Islet precursor cell (in vitro differentiated cells): ENCODE measurements at places on chromosomes 4 and X.

DNA sequence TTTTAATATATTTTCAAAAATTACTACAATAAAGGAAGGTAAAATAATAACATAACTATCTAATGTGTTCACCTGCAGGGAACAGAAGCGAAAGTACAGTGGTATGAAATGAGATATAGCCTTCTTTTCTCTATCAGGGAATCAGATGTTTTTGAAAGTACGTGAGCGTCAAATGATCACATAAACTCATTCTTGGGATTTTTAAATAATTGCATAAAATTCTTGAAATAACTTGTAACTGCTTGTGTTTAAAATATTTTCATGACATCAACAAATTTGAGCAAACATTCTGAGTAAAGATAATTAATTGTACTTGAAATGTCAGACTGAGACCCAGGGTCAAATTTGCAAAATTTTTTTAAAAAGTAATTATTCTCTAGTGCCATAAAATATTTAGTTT lies 193.5 kb upstream of the NEIL3 start:
- DNase-seq, result no peak

DNA sequence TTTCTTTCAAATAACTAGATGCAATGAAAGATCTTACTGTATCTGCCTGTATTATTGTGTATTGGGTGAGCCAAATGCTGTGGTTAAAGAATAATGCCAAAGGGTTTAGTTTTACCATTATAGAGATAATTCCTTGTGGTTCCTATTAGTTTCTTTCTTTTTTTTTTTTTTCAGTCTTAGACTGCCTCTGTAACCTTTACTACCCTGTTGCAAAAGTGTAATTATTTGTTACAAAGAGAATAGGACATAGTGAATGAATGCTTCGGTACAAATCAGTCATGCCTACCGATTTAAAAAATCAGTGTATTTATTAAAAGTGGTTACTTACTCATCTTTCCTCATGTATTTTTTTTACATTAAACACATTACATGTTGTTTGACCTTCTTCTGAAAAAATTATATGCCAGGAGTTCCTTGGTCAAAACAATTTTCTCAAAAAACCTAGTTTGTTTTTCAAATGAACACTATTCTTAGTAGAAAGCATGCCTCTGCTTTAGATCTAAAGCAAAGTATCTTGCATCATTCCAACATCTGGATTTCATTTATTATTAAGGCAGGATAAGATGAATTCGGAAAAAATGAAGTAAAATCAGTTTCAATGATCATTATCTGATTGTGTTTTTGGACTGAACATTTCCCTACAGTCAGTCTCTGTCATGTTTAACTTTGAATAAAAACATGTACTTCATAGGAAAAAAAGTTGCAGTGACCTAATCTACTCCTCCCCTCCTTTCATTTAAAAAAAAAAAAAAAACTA lies 21.2 kb upstream of the SYNPO2 start:
- no peak for DNase-seq

DNA sequence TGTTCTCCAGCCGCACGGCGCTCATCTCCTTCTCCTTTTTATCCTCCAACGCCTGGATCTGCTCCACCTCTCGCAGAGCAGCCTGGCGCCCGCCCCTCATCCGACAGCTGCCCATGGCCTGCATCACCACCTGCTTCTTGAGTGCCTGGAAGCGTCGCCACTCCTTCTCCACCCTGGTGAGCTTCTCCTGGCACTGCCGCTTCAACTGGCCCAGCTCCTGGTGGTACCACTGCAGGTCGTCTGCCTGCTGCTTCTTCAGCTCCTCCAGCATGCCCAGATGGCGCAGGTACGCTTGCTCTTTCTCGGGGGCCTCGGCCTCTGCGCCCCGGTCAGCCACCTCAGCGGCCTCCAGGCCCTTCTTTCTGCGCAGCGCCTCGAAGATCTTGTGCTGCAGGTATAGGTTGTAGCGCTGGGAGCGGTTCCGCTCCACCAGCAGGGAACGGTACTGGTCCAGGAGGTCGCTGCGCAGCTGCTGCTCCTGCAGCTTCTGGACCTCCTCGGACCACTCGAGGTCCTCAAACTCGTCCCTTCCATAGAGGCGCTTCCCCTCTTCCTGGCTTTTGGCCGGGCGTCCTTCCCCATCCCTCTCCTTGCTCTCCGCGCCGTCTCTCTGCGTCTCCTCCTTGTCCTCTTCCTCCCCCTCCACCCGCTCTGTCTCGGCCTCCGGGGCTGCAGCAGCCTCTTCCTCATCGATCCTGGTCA lies 1.2 kb upstream of the TADA2B start:
- DNase-seq, result no peak

GRCh38 chr4:61407642-61408618 lies 207.8 kb downstream of the ADGRL3 start:
- no peak for DNase-seq

DNA sequence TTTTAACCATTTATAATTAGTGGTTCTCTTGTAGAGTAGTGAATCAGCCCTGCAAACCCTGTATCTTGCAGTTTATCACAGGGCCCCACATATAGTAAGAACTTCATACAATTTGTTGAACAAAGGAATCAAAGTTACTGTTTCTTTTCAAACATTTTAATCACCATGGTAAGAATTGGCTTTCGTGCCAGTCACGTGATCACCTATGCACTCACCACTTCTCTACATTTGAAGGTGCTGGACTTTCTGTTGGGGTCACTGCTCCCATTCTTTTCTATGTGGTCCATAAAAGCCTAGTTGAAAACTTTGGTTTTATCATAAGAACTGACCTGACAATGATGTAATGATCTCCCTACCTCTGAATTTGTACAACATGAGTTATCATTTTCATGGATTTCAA lies 426.4 kb upstream of the CPEB2 start:
- DNase-seq, result no peak

DNA sequence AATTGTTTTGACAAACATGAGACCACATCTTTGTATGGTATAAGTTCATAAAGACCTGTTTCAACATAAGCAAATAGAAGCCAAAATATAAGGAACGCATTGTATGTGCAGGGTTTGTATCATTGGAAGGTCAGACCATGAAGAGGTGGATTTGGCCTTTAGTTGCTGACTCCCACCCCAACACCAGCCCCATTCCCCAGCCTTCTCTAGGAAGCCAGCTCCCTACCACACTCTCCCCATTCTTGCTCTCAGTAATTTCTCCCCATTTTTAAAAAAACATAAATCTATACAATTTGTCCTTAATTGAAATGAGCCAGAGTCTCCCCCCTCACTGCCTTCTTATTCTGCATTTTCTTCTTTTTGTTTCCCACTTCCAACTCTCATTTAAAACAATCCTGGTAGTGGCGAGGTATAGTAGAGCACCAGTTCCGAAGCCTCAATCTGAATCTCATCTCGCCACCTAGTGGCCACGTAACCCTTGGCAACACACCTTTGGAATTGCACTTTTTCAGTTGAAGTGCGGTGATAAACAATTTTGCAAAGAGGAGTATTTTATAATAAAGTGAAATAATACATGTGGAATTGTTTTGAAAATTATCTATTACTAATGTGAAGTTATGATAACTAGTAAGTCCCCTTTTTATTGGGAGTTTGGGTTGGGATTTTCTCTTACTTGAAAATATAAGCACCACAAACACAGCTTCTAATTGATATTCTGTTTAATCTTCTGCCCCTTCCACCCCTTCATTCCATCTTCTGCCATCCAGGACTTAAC lies 126.6 kb downstream of the ASB9 start:
- peak; percentile 60 for DNase-seq

DNA sequence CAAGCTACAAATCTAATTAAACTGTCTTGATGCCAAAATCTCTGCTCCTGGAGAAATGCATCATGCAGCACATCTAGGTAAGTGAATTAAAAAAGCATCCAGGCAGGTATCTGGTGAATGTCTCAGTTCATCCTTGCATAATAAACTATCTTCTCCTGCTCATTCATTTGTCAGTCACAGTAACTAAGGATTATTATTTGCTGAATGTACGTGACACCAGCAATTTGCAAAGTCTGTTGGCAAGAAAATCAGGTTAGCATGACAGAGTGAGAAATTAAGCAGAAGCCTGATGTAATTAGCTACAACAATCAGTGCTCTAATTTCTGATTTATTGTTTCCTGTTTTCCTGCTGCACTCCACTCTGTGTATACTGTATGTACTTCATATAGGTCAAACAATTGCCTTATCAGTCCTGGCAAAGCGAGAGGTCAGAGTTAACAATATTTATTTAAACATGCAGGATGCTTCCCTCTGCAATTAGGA lies 213.6 kb downstream of the FBXO8 start:
- no peak for DNase-seq

GRCh38 chr4:120769227-120769626 lies 153.3 kb downstream of the PRDM5 start:
- DNase-seq, result peak; percentile 59

DNA sequence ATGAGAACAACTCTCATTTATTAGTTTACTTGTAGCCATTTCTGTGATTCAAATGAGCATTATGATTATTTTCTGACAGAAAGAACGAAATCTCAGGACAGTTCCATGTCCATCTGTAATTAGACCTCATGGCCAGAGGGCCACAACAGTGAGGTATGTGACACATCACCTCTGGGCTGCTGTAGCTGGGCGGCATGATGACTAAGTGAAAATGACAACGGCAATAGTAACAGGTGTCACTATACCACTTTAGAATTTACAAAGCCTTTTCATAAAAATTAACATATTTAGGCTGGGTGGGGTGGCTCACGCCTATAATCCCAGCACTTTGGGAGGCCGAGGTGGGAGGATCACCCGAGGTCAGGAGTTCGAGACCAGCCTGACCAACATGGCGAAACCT lies 252.6 kb downstream of the CBR4 start:
- DNase-seq, result no peak

DNA sequence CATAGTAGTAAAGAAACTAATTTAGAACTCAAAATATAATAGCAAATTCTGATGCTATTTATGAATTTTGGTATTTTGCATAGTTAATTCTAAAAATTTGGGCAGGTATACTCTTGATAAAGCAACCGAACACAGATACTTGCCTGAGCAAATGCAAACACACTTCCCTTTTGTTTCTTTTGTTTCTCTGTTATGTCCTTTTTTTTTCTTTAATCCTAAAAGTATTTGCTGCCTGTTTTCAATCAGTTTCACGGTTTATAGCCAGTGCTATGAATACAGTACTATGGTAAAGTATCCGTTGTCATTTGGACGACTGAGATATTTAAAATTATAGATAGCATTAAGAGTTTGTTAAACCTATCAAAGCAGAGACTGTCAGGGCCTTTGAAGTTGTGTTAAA lies 84.3 kb upstream of the HPRT1 start:
- no peak for DNase-seq

- DNase-seq, result peak; percentile 70
These were observed 56.0 kb downstream of the TASL start for GRCh38 chrX:30521440-30522182.
